Breast epithelium (tissue), 4 donors: ENCODE measurements at places on chromosomes 3 and 15. TPM values are rescaled to one million over a fixed set of nuclear protein-coding genes. Genes with fewer than 3 reads are reported as not detected.

DNA sequence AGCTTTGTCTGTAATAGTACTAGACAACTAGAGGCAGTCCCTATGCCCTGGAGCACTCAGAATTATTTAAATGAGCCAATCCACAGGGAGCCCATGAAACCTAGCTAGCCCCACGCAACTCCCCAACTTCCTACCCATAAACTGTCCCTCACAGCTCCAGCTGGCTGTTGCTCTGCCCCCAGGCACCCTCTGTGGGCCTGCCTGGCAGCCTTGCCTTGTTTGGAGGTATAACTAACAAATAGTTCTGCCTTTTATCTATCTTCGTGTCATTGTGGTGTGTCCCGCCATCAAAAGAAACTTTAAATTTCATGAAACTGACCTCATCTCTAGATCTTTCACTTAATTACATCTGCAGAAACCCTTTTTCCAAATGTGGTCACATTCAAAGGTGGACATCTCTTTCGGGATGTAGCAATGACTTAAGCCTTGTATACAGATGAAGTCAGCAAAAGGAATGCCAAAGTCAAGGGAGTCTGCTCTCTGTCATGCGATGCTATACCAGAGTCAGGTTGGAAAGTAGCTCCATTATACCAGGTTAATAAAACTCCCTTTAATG is 1.8 kb upstream of the RTP3 start:
- no peak for DNase-seq

DNA sequence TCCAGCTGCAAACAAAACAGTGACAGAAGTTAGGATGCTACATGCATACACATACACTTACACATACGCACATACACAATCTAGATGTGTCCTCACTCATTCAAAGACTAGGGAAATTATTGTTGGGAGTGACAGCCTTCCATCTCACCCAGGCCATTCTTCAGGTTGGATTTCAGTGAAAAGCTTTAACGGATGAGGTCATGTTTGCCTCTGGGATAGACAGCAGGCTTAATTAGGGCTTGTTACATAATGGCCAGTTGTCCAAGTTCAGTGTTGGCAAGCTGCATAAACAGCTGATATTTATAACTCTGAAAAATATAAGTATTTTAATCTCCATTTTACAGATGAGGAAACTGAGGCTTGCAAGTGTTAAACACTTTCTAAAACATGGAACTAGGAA is 35.8 kb upstream of the PLOD2 start:
- DNase-seq, result no peak

DNA sequence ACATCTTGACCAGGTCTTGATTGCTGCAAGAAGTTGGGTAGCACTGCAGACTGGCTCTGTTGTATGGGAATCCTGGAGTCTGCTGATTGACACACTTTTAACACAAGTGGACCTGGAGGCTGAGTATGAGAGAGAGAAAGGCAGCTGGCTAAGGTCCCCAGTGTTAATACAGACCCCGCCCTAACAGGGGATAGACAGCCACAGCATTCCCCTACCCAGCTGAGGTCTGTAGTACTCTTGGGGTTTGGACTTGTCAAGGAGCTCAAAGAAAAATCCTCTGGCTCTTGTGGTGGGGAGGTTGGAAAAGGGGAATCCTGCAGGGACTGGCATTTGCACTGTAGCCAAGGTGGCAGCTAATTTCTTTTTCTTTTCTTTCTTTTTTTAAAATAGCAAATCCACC is 192.7 kb downstream of the ZNF621 start:
- no peak for DNase-seq

DNA sequence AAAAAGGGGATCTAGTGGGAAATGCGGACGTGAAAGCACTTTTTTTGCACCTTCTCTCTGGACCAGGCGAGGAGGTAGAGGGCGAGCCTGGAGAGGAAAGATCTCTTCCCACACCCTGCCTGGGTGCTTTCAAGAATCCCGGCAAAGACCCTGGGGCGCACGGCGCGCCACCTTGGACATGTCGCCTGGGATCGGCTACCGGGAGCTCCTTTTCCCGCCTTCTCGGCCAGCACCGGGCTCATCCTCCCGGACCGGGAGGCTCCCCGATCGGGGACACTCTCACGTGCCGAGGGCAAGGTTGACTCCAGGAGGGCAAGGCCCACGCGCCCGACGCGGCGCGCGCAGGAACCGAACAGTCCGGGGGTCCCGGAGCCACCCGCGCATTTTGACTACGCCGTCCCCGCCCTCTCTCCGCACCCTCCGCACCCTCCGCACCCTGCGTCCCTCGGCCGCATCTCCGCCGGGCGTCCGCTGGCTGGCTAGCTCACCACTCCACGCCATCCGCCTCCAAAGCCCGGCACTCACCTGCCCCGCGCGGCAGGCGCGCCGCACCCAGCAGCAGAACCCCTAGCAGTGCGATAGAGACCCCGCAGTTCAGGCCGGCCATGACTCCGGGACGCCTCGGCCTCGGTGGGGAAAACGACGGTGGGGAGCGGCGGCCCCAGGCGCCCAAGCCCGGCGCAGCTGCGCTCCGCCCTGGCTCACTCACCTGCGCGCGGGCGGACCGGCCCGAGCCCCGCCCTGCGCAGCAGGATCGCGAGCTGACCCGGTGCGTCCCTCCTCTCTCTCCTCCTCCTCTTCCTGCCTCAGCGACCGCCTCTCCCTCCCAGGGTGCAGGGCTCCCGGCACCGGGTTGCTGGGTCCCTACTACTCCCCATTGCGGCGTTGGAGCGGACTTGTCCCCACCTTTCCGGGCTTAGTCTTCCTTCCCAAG is at the start of gene CDCP1:
Gene CDCP1 (minus strand): TSS at position 698 of the 934 bp plus-strand sequence. CDS start 91 bp downstream, at position 607.
- DNase-seq, result no peak

DNA sequence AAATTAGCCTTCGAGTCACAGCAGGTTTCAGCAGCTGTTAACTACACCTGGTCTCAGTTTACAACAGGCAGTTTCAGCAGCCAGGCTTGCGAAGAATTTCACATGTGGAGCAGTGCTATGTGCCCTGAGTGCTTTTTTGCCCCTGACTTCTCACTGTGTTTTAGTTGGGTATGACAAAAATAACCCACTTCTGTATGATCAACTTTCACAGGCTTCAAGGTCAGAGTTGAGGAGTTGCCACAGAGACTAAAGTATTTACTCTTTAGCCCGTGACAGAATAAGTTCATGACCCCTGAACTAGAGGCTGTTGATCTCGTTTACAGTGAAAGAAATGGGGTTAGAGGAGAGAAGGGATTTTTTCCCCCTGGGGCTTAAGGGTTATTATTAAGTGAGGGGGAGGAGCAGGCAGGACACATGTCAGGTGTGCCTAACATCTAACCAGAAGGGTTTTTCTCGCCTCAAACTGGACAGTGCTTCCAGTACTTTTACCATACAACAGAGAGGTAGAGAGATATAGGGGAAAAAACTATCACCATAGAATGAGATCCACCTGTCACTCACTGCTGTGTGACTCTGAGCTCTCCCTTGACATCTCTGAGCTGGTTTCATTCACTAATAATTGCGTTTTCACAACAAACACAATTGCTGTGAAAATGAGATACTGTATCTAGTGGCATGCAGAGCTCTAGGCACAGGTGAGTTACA is 14.0 kb upstream of the TOPBP1 start:
- no peak for DNase-seq

RTP3 gene
- total RNA-seq, result not detected

LRRIQ4 gene
- total RNA-seq, result not detected

SPINT1 gene
- total RNA-seq, result 1.8 TPM
